ENCODE measurements at places on chromosomes 7 and 10. TPM values are rescaled to one million over a fixed set of nuclear protein-coding genes. Genes with fewer than 3 reads are reported as not detected.

DNA sequence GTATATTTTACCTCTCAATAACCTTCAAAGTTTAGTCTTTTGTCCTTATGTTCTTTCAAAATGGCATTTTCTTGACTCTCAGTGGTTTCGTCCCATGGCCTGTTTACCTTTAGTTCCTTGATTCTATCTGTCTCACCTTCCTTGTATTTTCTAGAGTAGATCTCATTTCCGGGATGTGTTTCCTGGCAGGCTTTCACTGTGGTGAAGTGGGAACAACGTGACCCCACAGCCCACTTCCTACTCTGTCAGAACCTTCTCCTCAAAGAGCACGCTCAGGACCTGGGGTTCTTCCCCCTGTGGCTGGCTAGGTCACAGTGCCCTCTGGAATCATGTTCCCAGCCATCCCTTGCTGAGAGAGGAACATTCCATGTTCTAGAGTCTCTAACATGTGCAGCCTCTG lies 129.9 kb upstream of the ZNF32 start:
- no peak for DNase-seq

The EPO gene
- not detected for total RNA-seq

GRCh38 chr7:67478066-67478465 lies 481.4 kb downstream of the TYW1 start:
- no peak for DNase-seq

DNA sequence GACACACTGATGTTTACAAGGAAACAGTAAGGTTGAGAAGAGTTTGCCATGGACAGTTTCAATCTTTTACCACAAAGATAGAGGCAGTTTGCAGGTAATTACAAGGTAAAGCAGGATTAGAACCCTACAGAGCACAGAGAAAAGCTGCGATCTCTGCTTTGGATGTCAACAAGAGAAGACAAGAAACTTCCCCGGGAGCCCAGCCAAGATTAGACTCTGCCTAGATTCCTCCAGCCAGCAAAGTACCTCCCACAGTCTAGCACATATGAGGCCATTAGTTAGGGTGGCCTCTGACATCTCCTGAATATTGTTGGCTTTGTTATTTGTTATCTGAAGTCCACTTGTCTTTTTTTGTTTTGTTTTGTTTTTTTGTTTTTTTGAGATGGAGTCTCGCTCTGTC lies 178.1 kb downstream of the CALN1 start:
- no peak for DNase-seq

The CPA4 gene
- total RNA-seq = 1.1 TPM
